Activated T-cell treated with anti-CD3 and anti-CD28 coated beads, Interleukin-2, amount 50 U/mL, for 24 hours (primary cell): ENCODE measurements at places on chromosomes 2 and 18.

GRCh38 chr2:30208453-30208852, 22.9 kb upstream of the LBH start:
- H3K4me1 ChIP-seq: peaks cover 24% of the 10 kb centered on the region
- no peaks in the 10 kb centered on the region for H3K36me3 ChIP-seq
- H3K27ac ChIP-seq: peak overlapping the region; percentile 47
- peak; percentile 60 for DNase-seq
- no peak overlapping the region for H3K4me3 ChIP-seq
- no peaks in the 10 kb centered on the region for H3K27me3 ChIP-seq

GRCh38 chr2:62364791-62365528, 141.0 kb downstream of the TMEM17 start:
- H3K4me1 ChIP-seq: no peaks in the 10 kb centered on the region
- H3K27me3 ChIP-seq: no peaks in the 10 kb centered on the region
- no peak for DNase-seq
- H3K4me3 ChIP-seq: no peak overlapping the region

DNA sequence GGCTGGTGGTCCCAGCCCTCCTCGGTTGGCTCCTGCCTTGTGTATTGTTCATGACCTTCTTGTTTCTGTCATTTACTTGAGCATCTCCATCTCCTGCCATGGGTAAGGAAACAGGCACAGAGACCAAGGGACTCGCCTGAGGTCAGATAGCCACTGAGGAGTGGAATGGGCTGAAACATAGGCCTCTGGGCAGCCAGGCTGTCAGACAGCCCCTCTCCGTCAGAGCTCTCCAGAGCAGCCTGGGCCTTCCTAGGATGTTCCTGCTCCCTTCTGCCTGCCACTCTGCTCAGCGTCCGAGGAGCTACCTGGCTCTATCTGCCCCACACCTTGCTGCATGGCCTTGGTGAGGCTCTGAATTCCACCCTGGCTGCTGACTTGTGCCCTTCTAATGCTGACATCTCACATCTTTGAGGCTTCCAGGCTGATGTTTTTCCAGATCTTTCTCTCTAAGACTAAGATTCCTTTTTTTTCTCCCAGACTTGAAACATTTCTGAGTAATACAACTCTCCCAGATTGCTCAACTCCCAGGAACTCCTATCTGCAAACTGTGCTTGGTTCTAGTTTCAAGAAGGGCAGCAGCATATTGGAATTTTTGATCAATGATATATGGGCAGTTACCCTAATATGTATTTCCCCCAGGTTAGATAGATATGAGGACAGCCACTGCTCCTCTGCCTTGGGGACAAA, 67.7 kb downstream of the MCFD2 start:
- H3K27me3 ChIP-seq: no peaks in the 10 kb centered on the region
- no peak overlapping the region for H3K4me3 ChIP-seq
- H3K36me3 ChIP-seq: no peaks in the 10 kb centered on the region
- no peaks in the 10 kb centered on the region for H3K4me1 ChIP-seq
- DNase-seq: no peak

DNA sequence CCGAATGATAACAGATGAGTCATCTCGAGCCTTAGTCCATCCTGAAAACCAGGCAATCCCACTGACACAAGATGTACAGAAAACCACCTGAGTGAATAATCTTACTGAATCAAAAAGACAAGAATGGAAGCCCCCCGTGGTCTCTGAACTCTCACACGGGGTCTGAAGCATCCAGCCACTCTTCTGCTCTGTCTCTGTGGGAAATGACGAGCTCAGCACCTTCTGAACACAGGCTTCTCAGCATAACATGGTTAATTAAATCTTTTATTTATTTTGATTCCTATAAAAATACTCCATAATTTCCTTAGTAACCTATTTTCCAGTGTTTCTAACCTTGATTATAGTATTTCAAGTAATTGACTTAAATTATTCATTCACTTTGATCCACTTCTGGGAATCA, 203.7 kb downstream of the TMEM163 start:
- peaks cover 6% of the 10 kb centered on the region for H3K27me3 ChIP-seq
- H3K4me1 ChIP-seq: no peaks in the 10 kb centered on the region
- no peaks in the 10 kb centered on the region for H3K36me3 ChIP-seq
- no peak for DNase-seq
- H3K27ac ChIP-seq: no peak overlapping the region

GRCh38 chr2:174286172-174286571, 37.8 kb upstream of the OLA1 start:
- H3K27ac ChIP-seq: no peak overlapping the region
- DNase-seq: no peak
- H3K4me1 ChIP-seq: no peaks in the 10 kb centered on the region
- H3K27me3 ChIP-seq: peaks cover 49% of the 10 kb centered on the region

GRCh38 chr2:107069890-107070289, 183.9 kb upstream of the ST6GAL2 start:
- H3K4me1 ChIP-seq: no peaks in the 10 kb centered on the region
- H3K27me3 ChIP-seq: no peaks in the 10 kb centered on the region
- H3K4me3 ChIP-seq: no peak overlapping the region
- DNase-seq: no peak
- no peak overlapping the region for H3K27ac ChIP-seq

- H3K4me3 ChIP-seq: no peak overlapping the region
- H3K27ac ChIP-seq: no peak overlapping the region
- H3K4me1 ChIP-seq: peaks cover 4% of the 10 kb centered on the region
- H3K27me3 ChIP-seq: peaks cover 40% of the 10 kb centered on the region
- no peak for DNase-seq
- H3K36me3 ChIP-seq: no peaks in the 10 kb centered on the region
These were observed 960 bp upstream of the APOB start for GRCh38 chr2:21044694-21045371.

DNA sequence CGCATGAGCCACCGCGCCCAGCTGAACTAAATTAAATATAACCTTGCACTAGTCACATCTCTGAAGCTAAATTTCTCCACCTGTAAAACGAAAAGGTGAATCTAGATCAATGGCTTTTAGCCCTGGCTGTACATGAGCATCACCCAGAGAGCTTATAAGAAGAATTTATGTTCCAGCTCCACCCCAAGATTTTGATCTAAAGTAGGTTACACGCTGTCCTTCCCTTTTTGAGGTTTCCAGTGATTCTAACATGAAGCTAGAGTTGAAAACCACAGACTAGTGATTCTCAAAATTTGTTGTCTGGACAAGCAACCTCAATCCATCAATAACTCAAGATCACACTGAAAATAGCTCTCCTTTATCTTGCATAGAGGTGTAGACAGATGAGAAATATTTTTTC, 208.8 kb upstream of the CRIM1 start:
- no peak for DNase-seq
- peaks cover 15% of the 10 kb centered on the region for H3K4me1 ChIP-seq
- H3K27me3 ChIP-seq: peaks cover 6% of the 10 kb centered on the region
- no peak overlapping the region for H3K4me3 ChIP-seq
- H3K36me3 ChIP-seq: no peaks in the 10 kb centered on the region
- H3K27ac ChIP-seq: no peak overlapping the region

DNA sequence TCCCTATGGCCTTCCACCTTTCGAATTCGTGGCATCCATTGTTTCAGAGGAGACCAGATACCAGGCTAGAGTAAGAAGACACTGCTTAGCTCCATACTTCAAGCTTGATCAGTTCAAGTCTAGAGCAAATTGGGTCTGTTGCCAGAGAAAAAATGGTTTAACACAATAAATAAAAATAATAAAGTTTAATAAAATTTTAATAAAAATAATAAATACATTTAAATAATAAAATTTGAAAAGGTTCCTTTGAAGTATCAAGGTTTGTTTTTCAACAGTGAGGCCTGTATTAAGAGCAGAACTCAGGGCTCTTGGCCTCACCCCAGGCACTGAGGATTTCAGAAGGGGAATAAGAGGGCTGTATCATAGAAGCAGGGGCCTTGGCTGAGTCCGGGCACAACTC, 105.6 kb upstream of the REV1 start:
- no peaks in the 10 kb centered on the region for H3K36me3 ChIP-seq
- DNase-seq: no peak
- H3K4me1 ChIP-seq: no peaks in the 10 kb centered on the region
- H3K27ac ChIP-seq: no peak overlapping the region

DNA sequence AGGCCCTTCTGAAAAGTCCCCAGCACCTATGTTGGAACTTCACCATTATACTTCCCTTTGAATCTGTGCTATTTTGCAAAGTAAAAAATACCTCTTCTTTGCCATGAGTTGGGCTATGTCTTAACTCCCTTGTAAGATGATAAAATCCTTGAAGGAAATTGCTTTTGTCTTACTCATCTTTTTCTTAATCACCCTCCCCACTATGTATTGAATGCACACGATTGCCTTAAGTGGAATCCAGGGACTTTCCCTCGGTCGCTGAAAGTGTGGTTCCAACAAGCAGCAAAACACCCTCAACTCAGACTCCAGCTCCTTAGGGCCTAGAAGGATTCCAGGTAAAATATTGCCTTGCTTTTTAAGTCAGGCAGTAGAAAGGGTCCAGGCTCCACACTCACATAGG, 173.2 kb upstream of the ARL4C start:
- no peak for DNase-seq
- H3K27me3 ChIP-seq: peaks cover 29% of the 10 kb centered on the region
- no peak overlapping the region for H3K4me3 ChIP-seq
- H3K27ac ChIP-seq: no peak overlapping the region
- no peaks in the 10 kb centered on the region for H3K36me3 ChIP-seq

GRCh38 chr2:167508709-167509108, 620.4 kb downstream of the XIRP2 start:
- no peak for DNase-seq
- no peak overlapping the region for H3K27ac ChIP-seq
- H3K27me3 ChIP-seq: no peaks in the 10 kb centered on the region
- H3K4me1 ChIP-seq: no peaks in the 10 kb centered on the region

DNA sequence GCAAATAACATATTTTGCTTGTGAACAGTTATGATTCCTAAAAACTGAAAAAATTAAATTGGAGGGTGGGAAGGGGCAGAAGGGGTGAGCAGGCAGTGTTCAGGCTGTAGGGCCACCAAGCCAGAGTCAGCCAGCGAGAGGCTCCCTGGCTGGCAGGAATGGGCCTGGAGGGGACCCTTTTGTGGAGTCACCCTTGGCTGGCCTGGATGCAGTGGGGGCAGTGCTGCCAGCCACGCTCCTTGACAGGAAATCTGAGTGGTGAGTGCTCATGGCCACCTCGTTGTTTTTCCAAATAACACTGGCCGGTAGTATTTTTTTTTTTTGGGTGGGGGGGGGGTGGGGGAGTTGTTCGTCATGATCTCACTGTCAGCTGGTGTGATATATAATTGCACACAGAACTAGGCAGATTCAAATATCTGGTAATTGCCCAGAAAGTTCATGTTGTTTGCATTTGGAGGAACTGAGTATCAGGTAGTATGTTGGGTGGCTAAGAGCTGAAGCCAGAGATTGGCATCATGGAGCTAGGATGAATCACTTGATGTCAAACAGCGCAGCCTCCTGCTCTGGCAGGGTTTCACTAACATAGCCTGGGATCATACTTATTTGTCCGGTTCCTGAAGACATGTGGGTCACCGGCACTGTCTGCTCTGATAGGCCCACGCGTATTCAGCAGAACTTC, 160.0 kb downstream of the PTGR3 start:
- no peak overlapping the region for H3K27ac ChIP-seq
- H3K27me3 ChIP-seq: no peaks in the 10 kb centered on the region
- H3K4me3 ChIP-seq: no peak overlapping the region
- H3K36me3 ChIP-seq: peaks cover 6% of the 10 kb centered on the region
- DNase-seq: no peak
